Breast epithelium (tissue), 4 donors: ENCODE measurements at places on chromosomes 11 and 22.

DNA sequence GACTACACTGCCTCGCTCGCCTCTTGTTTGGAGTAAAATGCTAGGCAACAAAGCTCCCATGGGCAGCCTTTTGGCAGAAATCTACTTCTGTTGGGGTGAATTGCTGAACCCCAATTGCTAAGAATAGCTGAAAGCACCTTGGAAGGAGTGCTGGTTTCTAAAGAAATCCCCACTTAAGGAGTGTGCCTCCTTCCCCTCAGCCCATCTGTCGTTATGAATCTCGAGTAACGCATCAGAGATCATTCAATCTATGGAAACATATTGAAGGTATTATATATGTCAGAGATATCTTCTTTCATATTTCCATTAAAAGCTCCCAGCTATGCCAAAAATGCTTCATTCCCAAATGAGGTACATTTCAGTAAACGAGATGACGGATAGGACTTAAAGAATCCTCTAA, 229.6 kb upstream of the BLID start:
- no peak for DNase-seq

GRCh38 chr22:48719978-48720661, 1107.6 kb downstream of the BRD1 start:
- DNase-seq = no peak

DNA sequence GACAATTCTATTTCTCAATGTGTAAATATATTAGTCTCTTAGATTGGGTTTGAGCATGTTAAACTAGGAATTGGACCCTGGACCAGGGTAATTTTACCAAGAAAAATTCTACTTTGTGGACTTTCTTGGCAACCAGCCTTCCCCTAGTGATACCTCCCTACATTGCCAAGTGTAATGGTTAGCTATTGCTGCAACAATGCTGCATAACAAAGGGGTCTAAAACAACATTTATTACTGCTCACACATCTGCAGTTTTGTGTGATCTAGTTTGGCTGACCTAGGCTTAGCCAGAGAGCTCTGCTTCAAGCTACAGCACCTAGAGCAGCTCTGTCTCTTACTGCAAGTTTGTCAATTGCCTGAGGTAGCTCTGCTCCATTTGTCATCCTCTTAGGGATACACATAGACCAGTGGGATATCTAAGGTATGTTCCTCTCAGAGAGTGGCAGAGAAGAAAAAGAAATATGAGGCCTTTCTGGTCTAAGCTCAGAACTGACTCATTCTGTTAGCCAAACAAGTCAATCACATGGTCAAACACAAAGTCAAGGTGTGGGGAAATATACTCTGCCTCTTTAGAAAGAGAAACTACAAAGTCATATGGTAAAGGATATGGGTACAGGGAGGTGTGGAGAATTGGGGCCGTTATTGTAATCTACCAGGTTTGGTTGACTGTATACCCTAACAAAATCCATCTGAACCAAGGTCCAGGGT, 2.0 kb upstream of the LAYN start:
- DNase-seq = no peak

- DNase-seq = no peak
Measured at GRCh38 chr11:117752071-117752470, 44.9 kb downstream of the DSCAML1 start.

DNA sequence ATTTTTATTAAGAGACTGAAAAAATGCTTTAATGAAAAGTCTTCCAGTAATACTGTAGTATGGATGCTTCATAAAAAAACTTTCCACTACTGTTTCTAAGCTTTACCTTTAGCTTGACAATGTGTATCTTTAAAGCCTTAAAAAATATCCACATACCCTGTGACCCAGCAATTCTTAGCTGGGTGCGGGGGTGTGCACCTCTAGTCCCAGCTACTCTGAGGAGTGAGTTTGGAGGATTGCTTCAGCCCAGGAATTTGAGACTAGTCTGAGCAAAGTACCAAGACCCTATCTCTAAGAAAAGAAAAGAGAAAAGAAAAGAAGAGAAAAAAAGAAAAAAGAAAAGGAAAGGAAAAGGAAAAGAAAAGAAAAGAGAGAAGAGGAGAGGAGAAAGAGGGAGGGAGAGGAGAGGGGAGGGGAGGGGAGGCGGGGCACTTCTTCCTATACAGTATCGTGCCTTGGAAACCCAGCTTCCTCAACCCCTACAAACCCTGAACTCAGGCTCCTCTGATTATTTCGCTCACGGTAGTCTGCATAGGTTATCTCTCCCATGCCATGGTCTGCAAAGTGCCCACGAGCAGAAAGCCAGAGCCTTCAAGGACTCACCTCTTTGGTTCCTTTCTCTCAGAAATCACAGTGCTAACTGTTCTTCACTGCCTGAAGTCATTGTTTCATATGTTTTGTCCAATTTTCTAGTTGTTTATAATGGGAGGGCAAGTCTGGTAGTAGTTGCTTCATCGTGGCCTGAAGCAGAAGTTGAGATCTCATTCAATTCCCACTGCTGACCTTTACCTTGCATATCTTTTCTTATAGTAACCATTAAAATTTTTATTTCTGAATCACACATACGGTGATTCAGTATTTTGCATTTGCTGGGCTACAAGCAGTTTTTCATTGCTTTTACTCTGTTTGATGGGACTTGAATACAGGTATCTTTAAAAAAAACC, 82.2 kb downstream of the FAM83F start:
- no peak for DNase-seq

DNA sequence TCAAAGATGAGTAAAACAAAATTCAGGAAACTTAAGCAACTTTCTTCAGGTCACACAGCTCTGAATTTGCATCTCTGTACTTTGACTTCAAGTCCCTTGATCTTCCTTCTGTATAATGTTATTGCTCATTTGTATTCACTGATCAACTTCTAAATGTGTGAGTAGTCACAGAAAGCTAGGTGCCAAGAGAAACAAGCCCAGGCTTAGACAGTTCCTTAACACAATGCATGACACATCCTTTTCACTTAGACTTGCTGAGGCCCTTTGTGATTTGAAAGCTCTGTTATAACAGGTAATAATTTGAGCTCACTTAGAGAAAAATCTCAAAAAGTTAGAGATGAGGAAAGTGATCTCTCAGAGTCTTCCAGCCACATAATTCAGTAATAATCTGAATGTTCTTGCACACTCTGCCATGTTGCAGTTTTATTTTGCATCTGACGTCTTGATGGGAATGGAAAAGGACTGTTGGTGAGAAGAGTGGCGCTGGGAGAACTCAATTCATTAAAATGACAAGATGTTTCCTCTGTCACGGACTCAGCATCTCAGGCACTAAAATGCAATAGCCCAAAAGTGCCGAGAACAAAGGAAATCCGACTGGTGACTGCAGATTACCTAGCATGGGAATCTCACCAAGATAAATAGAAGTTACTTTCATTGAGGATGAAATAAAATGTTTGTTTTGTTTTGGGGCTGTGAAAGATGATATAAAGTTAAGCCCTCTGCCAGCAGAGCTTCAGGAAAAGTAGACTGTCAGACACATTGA, 665.3 kb downstream of the OPCML start:
- no peak for DNase-seq

DNA sequence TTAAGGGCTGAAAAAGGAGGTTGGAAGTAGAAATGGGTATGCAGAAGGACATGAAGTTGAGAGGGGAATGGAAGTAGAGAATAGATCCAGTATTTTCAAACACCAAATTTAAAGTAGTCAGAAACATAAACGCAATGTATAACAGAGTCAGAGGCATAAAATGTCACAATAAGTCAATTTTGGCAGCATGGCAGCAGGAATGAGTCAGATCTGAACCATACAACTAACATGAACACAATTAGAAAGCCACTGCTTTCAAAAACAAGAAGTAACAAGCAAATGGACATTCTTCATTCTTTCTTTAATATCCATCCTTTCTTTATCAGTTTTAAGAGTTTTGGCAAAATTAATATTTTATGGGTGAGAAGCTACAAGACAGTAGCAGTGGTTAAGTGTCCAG, 2.5 kb downstream of the CHORDC1 start:
- no peak for DNase-seq

- no peak for DNase-seq
Measured at GRCh38 chr22:41757502-41757901, 43.0 kb upstream of the CCDC134 start.

DNA sequence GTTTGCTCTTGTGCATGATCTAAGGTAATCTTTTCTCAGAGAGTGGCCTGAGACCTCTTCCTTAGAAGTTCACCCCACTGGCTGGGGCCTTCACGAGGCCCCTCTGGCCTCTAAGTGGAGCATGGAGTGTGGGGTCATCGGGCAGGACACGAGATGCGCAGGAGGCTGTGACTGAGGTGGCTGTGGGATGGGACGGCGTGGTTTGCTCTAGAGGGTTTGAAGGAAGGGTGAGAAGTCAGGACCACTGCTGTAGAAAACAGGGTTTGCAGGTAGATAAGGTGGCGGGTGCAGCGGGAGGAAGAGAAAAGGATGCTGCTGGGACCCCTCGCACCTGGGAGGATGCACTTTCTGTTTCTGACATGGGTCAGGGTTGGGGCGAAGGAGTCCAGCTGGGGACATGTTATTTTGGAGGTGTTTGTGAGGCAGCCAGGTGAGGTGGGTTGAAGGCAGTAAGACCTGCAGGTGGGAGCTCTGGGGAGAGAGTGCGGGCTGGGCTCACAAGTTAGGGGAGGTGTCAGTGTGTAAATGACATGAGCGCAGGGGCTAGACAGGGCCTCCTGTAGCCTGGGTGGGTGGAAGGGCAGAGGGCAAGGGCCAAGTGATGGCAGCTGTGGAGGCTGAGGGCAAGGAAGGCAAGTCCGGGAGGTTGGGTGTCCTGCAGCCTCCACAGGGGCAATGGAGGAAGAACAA, 62.5 kb downstream of the KCNQ1 start:
- no peak for DNase-seq

DNA sequence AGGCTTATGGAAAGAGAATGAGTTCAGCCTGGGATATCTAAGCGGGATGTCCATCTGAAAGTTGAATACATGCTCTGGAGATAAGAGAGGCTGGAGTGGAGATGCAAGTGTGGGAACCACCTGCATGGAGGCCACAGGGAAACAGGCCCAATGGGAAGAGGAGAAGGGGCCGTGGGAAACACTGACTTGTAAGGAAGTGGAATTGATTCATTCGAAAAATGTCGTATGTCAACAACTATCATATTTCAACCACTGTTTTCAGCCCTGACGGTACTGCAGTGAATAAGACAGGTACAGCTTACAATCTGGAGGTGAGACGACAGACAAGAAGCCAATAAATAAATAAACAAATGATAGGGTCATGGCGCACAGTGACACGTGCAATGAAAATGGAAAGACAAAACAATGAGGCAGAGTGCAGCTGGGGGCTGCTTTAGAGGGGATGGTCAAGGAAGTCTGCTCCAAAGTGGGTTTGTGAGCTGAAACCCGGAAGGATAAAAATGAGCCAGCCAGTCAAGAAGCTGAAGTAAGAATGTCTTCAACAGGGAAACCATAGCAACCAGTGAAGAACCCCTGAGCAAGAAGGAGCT, 35.9 kb downstream of the EFCAB6 start:
- no peak for DNase-seq

DNA sequence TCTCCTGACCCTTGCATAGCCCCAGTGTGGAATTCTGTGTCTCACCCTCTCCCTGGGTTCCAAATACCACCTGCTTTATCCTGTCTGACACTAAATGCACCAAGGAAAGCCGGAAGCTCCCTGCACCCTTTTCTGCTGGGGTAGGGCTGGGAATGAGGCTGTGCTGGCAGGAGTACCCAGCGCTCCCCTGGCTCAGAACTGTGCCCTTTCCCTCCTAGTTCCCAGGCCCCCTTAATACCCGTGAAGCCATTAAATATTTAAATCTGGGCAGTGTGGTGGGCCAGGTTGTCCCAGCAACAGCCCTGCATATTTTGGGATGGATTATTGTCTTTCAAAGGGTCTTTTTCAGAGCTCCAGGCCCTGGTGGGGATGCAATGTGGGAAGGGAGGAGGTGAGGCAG, 63.0 kb downstream of the TP53I11 start:
- no peak for DNase-seq

DNA sequence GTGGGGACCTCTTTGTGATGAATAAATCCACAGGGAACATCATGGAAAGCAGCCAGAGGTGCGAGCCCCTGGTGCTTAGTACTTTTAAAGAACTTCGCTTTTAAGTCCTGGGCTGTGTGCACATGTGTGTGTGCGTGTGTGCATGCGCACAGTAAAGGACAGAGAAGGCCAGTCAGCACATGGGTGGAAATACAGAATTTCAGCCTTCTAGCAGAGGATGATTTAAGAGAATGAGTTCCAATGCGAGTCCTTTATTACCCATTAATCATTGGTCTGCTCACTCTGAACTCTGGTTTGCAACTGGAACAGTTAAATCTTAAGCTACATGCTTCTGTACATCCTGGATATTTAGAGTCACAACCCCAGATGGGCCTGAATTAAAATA, 18.9 kb downstream of the TEAD1 start:
- no peak for DNase-seq

- peak; percentile 84 for DNase-seq
Measured at GRCh38 chr11:8963569-8964323, 496 bp downstream of the TMEM9B start.

DNA sequence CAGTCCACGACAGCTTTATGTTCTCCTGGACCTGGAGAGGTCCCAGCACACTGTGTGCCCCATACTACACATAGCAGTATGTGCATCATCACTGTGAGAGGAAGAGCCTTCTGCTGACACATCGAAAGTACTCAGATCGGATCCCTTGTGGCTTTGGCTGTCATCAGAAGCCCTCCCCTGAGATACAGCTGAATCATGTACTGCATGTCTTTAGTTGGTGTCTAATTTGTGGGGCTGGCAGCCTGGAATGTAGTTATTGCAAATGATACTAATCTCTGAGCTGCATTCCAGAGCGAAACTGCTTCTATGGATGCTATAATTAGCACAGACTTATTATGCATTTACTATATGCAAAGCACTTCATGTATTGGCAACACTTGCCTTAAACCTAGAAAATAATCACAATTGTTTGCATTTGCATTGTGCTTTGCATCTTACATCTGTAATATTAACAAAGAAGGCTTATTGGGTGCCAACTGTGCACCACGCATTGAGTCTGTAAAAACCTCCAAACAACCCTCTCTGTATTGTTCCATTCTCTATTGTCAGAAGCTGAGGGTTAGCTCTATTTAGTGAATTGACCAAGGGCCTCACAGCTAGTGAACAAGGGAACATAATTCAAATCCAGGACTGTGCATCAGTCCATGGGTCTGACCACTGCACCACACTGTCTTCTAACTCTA, 89.2 kb upstream of the CRTAM start:
- DNase-seq = no peak
